ENCODE measurements at places on chromosomes 2 and 18.

DNA sequence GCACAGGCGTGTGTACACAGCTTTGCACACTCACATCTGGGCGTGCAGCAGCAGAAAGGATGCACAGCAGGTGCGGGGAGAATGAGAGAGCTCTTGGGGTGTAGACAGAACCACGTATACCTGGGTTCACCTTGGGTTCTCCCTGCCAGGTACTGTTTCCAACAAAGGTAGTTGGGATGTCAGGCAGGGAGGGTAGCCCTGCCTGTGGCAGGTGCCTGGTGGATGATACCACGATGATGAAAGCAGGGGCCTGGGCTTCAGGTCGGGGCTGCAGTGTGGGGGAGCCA lies 6.5 kb upstream of the ARID5A start:
- no peak for DNase-seq

- no peak for DNase-seq
Observed at GRCh38 chr2:74079522-74080341, 68.0 kb downstream of the BOLA3 start.

GRCh38 chr2:203891474-203891873 lies 23.9 kb downstream of the CTLA4 start:
- DNase-seq = no peak

- no peak for DNase-seq
Observed at GRCh38 chr2:60888853-60889252, 7.5 kb downstream of the REL start.

DNA sequence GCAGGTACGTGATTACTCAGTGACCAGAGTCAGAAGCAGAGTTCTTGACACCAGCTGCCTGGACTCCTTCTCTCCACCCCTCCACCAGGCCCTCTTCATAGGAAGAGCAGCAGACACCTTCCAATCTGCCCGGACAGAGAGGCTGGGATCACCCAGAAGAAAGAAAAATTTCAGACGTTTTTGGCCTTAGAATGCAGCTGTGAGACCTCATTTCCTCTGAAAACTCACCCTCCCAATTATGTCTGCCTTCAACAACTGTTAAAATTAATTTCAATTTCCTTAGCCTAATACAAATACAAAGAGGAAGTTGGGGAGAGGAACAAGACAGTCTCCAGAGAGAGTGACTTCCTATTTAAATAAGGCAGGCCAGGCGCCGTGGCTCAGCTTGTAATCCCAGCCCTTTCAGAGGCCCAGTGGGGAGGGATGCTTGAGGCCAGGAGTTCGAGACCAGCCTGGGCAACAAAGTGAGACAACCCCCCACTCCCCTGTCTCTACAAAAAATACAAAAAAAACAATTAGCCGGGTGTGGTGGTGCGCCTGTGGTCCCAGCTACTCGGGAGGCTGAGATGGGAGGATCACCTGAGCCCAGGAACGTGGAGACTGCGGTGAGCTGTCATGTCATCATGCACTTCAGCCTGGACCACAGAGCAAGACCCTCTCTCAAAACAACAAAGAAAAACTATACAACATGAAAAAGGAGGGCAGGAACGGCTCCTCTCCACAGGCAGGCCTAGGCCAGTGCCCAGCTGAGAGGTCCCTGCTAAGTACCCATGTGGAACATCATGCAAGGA lies 1.6 kb downstream of the SLC66A2 start:
- peak; percentile 60 for DNase-seq

DNA sequence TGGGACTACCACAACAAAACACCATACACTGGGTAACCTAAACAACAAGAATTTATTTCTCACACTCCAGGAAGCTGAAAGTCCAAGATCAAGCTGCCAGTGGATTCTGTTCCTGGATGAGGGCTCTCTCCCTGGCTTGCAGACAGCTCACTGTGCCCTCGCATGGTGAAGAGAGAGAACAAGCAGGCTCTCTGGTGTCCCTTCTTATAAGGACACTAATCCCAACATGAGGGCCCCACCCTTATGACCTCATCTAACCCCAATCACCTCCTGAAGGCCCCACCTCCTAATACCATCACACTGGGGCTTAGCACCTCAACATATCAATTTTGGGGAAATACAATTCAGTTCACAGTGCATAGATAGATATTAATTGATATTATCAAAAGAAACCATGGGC lies 83.5 kb downstream of the BIN1 start:
- DNase-seq = no peak

DNA sequence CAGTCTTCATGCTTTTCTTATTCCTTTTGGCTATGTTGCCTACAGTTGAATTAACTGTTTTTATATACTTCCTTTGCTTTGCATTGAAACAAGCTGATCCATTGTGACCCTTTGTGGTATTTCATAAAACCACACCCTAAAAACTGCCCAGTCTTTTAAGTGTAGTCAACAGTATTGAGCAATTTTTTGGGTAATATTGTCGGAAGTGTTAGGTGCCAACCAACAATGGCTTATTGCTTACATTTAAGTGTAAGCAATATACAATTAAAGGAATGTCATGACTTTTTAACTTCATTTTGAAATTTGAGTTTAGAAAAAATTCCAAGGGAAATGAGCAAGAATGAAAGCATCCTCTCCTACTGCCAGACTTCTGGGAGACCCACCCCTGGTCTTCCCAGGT lies 174.1 kb downstream of the NEDD4L start:
- no peak for DNase-seq

GRCh38 chr2:217419055-217419671 lies 559.3 kb upstream of the TNP1 start:
- DNase-seq = no peak

DNA sequence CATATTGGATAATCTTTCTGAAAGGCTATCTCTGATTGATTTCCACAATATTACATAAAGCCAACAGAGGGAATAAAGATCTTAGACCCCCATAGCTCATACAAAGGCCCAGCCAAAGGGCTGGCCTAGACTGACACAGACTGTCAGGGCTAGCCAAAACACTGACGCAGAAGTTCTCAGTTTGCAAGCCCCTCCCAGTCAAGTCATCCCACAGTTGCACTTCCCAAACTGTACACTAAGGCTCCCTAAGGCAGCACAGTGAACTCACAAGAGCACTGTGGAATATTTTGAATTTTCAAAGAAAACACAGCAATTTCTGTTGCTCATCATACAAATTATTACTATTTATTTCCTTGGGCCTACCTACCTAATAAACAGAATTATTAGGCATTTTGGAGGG lies 244.9 kb downstream of the SP3 start:
- DNase-seq = no peak

GRCh38 chr2:57990118-57990725 lies 56.4 kb upstream of the VRK2 start:
- no peak for DNase-seq

- no peak for DNase-seq
Observed at GRCh38 chr18:38362286-38362792, 796.7 kb upstream of the CELF4 start.

GRCh38 chr2:230658877-230659652 lies 53.6 kb upstream of the CAB39 start:
- DNase-seq = peak; percentile 45

GRCh38 chr18:13003466-13003896 lies 12.3 kb downstream of the CEP192 start:
- no peak for DNase-seq

- DNase-seq = no peak
Observed at GRCh38 chr2:227534714-227535113, 62.8 kb downstream of the AGFG1 start.

DNA sequence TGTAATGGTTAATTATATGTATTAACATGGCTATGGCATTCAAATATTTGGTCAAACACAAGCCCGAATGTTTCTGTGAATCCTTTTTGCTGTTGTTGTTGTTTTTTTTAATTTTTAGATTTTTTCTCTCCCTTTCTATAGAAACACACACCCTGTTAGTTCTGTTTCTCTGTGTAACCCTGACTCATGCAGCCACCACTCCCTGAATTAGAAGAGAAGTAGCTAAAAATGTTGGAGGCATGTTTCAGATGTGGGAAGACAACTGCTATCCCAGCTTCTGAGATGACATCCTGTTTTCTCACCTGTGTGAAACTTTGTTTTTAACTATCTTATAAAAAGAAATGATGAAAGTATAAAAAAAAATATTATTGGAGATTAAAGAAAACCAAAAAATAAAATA lies 219.6 kb upstream of the RGPD4 start:
- no peak for DNase-seq

- DNase-seq = no peak
Observed at GRCh38 chr18:31134988-31135529, 27.6 kb downstream of the DSC1 start.

DNA sequence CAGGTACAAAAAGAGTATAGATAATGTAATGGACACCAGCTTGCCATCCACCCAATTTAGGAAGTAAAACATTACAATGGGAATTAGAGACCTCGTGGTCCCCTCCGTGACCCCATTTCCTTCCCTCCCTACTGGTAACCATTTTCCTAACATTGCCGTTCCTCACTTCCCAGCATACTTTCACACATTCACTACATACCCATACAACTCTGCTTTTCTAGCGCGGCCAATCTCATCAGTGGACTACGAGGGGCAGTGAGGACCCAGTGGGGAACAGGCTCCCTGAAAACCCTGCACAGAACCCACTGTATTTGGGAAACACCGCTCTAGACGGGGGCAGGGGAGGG lies 1.1 kb downstream of the ENOSF1 start:
- no peak for DNase-seq

DNA sequence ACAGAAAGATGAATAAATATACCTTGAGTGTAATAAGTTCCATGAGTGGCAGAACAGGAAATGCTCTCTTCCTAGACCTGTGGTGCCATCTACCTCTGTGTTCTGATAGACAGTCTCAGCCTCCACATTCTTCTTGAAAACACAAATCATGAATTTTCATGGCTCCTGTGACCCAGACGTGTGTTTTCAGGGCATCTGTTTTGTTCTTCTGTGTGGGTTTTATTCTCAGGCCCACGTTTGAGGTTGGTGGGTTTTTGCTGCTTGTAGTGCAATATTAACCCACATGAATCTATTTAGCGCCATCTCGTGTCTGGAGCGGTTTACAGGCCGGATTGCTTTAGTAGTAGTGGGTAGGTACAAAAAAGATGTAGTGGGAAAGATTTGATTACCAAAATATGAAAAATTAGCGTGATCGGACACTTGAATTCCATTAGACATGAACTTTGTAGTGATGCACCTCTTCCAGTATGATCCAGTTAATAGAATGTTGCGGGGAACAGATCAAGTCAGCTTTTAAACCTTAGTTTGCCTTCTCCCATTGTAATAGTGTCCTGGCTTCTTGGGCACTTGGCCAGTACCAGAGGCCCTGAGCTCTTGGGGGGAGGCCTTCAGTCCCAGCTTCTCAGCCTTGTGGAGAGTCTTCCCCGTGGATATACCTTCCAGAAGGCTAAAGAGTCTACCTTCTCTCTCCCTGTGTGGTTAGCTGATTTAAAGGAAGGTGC lies 256.5 kb downstream of the TPGS2 start:
- DNase-seq = peak; percentile 5

- no peak for DNase-seq
Observed at GRCh38 chr18:47313901-47314300, 62.4 kb upstream of the SKOR2 start.

DNA sequence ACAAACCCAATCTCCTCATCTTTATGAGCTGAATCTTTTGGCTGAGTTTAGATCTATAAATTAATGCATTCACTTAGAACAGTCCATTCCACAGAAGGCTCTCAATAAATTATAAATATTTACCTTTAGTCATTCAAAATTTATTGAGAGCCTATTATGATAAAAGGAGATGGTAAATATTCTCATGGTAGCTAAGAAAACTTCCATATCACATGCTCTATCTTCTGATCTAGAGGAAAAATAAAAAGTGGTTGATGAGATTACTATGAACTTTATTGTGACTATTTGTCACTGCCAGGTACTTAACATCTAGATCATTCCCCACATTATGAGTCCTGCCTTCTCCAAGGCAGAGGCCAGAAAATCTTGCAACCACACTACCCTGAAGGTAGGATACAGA lies 62.4 kb downstream of the L3MBTL4 start:
- DNase-seq = no peak

DNA sequence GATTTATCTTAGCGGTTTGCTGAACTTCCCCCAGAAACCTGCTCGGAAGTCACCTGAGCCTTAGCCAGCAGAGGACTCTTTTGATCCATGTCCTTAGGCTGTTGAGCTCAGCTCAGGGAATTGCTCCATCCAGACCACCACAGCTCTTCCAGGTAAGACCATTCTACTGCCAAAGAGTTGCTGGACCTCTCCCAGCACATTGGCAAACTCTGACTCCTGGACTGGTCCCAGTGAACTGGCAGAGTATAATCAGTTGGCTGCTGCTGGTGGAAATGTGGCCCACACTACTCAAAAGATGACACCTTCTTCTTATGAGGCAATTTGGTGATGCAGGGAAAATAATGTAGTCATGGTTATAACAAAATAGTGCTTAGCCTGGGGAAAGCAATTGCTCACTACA lies 308.8 kb upstream of the FIGN start:
- no peak for DNase-seq

DNA sequence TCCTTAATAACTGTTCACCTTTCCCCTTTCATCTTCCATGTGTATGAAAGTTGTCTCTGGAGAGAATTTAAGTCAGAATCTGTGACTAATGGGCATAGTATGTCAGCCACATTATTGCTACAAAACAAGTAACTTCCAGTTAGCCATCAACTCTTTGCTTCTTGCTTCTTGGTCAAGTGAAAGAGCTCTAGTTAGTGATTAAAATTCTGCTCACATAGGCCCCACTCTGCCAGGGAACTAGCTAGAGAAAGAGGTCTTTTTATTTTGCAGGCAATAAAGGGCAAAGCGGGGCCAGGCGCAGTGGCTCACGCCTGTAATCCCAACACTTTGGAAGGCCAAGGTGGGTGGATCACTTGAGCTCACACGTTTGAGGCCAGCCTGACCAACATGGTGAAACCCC lies 64.6 kb downstream of the COLEC12 start:
- no peak for DNase-seq

DNA sequence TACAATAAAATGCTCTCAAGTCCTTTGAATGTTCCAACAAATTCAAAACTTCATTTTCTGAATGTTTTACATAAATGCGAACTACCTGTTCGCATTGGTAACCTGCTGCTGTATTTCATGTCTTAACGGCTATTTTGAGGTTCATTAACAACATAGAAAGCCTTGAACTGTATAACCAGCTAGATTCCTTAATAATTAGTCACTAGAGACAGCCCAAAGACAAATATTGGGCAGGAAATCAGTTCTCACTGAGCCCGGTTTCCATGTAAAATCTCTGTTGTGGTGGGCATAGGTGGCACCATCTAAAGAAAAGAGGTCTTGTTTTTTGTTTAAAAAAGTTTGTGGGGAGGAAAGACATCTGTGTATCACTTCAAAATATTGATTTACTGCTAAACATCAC lies 29.2 kb downstream of the PDIA6 start:
- no peak for DNase-seq

All from KG1 (cell line).